NCI-H2171 (cell line): ENCODE measurements at places on chromosomes 11 and 22.
A peak's percentile ranks its signal among the peaks of the same experiment; 100 is the strongest.

DNA sequence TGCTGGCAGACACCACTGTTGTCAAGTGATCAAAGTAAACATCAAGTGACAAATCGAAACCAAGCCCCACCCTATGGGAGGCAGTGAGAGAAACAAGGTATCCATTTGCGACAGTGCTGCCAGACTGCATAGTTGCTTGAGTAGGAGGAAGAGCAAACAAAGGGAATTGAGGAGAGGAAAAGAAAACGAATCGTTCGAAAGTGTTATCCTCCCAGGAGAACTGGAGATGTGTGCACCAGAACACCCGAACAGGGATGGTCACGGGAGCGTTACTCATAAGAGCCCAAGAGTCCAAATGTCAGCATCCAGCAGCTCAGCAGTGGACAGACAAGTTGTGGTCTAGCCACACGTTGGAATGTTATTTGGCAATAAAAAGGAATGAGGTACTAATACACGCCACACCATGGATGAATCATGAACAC lies 58.4 kb upstream of the NUP50 start:
- DNase-seq, result peak; percentile 14

- DNase-seq, result no peak
These were observed 98.7 kb downstream of the MORC2 start for GRCh38 chr22:30869667-30870395.

- no peak for DNase-seq
These were observed 17.7 kb upstream of the OLFML1 start for GRCh38 chr11:7467652-7468051.

- DNase-seq, result peak; percentile 76
These were observed 61.1 kb downstream of the ST3GAL4 start for GRCh38 chr11:126416542-126417090.

- no peak for DNase-seq
These were observed 957.6 kb upstream of the CCDC90B start for GRCh38 chr11:84243629-84244263.

DNA sequence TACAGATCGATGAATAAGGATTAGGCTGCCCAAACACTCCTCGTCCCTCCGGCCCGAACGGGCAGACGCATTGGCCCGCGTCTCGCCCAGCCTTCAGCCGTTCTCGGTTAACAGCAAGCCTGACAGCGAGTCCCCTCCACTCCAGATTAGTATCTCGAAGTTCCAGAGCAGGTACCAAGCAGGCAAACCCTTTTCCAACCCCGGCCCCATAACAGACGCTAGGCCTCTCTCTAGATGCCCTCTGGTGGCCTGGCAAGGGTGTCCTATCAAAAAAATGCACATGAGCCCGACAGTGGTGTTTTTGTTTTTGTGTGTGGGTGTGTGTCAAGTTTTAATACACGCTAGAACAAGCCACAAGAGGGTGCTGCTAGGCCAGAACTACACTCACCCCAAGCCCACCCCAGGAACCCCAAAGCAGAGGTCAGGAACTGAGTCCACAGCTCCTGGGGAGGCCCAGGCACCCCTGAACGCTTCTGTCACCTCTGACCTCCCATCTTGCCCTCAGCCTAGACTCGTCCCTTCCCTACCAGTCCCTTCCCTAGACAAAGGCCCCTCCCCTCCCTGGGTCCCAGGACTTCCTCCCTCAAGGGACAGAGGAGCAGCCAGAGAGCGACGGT lies 658 bp upstream of the ARFGAP2 start:
- peak; percentile 53 for DNase-seq

- no peak for DNase-seq
These were observed 3.7 kb downstream of the SNRPD3 start for GRCh38 chr22:24559471-24559870.

- DNase-seq, result no peak
These were observed 60.5 kb upstream of the UCP3 start for GRCh38 chr11:74069146-74070046.

- DNase-seq, result no peak
These were observed 77.1 kb upstream of the MTMR2 start for GRCh38 chr11:96001037-96001436.

- DNase-seq, result no peak
These were observed 19.8 kb downstream of the PTDSS2 start for GRCh38 chr11:469684-470560.

- no peak for DNase-seq
These were observed 5.1 kb upstream of the ARSA start for GRCh38 chr22:50633086-50633485.

DNA sequence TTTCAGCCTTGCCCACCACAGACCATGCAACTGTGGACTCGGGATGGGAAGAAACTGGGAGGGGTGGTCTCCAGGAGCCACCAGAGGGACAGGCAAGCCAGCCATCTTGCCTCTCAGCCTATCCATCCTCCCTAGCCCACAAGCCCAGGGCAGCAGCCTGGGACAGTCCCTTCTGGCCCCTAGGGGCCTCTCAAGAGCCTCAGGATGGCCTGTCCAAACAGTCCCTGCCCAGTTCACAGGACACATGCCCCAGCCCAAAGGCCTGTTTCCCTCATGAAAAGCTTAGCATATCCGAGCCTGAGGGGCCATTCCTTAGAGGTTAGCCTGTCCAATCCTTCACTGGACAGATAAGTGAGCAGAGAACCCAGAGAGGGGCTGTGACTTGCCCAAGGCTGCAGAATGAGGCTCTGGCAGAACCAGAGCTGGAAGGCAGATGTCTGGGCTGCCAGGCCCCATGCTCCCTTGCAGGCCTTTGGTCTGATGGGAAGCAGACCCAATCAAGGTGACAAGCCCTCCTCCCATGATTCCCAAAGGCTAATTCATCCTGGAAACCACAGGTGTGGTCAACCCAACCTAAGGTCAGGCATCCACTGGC lies 28.2 kb downstream of the LRRC10B start:
- no peak for DNase-seq

DNA sequence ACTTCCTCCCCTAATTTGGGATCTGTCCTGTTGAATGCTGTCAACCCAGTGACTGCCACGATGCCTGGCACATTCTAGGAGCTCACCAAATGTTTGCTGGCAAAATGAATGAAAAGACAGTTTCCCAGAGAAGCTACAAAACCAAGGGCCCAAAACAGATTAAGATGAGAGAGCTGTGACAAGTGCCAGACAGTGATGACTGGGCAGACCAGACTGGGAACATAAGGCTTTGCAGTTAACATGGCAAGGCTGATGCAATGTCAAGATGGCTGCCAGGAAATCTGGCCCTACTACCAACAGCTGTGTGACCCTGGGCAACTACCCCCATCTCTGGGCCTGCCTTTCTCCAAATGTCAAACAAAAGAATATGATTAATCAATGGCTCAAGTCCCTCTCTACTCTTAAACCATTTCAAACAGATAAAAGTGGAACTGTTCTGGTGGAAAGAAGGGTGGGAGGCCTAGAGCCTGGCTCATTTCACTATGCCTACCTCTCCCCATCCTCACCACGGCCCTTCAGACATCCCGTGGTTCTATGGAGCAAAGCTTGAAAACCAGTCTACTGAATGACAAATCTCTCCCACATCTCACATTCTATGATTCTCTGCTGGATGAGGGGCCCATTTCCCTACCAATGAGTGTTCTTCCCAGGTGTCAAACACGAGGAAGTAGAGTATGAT lies 12.8 kb downstream of the AP1B1 start:
- DNase-seq, result no peak

GRCh38 chr22:44486538-44486937 lies 11.5 kb downstream of the RTL6 start:
- DNase-seq, result no peak

- no peak for DNase-seq
These were observed 58.5 kb downstream of the UBASH3B start for GRCh38 chr11:122714004-122714403.

DNA sequence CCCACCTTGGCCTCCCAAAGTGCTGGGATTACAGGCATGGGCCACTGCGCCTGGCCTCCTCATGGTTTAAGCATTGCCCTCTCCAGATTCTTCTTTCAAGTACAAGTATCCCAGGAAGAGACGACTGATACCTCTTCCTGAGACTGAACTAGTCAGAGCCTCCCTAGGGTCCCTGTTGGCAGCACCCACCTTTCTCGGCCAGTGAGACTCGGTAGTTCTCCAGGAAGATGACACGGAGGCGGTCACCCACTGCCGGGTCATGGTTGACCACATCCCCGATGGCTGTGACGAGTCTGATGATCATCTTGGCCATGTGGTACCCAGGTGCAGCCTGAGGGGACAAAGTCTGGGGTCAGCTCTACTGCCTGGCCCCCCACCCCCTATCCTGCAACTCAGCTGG lies 7.2 kb upstream of the RASGRP2 start:
- no peak for DNase-seq

DNA sequence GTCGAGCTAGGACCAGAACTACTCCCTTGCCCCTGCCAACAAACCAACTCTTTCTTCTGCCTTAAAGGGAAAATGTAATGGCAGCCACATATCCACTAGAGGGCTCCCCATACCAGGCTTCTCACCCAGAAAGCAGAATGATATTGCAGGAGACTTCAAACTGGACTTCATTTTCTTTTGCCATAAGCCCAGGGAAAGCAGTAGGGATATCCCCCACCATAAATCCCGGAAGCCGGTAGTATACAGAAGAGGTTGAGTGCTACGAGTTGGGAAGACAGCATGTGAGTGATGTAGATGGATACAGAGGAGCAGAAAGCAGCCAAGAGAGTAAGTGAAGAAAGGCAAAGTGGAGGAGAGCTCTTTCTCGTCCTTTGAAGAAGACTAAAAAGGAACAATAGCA lies 12.1 kb downstream of the PLAAT5 start:
- DNase-seq, result peak; percentile 27

GRCh38 chr11:125379981-125380380 lies 116.1 kb downstream of the FEZ1 start:
- no peak for DNase-seq

DNA sequence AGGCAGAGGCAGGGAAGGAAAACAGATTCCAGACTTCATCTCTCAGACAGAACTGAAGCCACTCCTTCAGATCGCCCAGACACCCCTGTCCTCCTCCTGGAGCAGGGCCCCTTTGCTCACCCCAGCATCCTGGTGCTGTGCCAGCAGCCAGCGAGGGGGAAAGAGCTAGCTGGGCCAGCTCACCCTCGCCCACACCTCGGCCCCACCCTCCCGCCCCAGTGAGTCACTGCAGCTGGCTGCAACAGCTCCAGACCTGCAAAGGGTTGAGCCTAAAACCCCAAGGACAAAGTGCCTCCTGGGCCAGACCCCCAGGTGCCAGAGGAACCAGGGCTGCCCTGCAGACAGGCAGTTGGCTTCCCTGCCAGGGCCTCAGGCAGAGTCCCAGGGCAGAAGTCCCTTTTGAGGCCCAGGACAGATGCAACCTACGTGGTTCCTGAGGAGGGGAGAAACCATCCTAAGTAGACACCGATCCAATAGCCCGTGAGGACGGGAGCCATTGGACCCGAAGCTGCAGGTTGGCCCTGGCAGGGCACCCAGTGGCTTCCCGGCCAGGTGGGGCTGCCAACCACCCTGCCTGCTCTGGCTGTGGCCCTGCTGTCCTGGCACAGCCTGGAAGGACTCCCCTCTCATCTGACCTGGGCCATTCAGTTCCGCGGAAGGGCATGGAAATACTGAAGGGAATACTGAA lies 7.2 kb downstream of the AHNAK start:
- no peak for DNase-seq

GRCh38 chr11:88301488-88302140 lies 35.9 kb downstream of the CTSC start:
- DNase-seq, result no peak

GRCh38 chr11:101912823-101913284 lies 2.0 kb upstream of the CEP126 start:
- no peak for DNase-seq

- DNase-seq, result peak; percentile 47
These were observed 13.6 kb downstream of the C2CD3 start for GRCh38 chr11:74157169-74157568.

- no peak for DNase-seq
These were observed 1292.1 kb downstream of the TBC1D22A start for GRCh38 chr22:48054596-48054995.

DNA sequence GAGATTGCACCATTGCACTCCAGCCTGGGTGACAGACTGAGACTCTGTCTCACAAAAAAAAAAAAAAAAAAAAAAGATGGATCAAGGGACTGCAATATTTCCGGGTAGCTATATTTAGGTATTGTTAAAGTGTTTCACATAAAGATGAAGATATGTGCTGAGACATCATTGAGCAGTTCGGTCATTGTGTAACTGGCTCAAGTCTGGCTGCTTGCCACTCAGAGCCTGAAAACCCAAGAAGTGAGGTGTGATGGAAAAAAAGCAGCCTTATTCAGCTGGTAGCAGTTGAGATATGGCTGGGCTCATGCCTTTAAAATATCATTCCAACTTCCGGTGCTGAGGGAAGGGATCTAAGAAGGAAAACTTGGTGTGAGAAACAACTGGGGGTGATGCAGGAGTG lies 46.9 kb downstream of the LUZP2 start:
- no peak for DNase-seq

GRCh38 chr11:19088791-19089190 lies 28.2 kb upstream of the ZDHHC13 start:
- DNase-seq, result no peak
